ENCODE measurements at places on chromosomes 4 and X.

DNA sequence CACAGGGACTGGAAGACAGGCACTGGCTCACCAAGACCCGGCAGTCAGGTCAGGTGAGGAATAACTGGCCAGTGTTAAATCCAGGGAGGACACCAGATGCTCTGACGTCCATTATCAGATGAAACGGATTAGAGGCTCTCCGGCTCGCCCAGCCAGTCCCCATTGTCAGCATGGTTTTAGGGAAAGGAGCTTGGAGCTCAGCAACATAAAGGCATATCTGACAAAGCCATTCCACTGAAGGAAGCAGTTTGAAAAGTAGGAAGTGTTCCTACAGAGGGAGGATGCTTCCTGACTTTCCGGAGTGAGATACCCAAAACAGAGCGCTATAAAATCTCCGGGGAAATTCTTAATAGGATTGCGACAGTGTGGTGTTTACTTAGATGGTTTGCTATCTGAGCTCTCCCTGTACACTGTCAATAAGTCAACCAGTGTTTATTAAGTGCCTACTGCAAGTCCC, 14.8 kb downstream of the NDNF start:
- DNase-seq: no peak

DNA sequence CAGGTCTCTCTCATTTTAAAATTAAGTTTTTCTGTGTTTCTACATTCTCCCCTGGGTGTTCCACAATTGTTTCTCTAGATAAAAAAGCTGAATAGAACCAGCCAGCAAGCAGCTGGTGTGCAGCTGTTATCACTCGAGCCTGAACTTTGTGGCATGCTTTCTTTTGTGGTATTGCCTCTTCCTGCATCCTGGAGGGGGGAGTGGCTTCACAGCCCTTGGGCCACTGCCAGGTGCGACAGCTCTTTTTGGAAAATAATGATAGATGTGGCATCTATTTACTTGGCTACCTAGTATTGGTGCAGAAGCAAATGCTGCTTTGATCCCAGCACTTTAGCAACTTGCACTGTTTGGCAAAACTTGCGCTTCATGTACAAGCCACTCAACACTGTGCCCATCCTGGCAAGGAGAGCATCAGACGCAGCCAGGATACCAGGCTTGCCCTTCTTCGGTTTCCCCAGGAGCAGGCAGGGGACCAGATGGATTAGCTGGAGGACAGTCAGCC, 69.4 kb downstream of the HMGB2 start:
- no peak for DNase-seq

DNA sequence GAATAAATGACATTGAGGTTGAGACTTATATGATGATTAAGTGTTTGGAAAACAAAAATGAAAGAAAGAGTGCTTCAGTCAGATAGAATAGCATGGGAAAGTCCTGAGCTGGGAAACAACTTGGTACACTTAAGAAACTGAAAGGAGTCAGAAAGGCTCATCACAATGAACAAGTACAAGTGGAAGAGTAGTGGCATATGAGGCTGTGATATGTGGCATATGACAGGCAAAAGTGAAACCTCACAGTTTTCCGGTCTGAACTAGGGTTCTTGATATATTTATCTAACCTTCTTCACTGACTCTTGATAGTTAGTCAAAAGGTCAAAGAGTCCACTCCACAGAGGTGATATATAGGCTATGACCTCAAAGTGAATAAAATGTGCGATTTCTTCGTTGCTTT, 537.1 kb upstream of the CXorf51A start:
- DNase-seq: no peak

DNA sequence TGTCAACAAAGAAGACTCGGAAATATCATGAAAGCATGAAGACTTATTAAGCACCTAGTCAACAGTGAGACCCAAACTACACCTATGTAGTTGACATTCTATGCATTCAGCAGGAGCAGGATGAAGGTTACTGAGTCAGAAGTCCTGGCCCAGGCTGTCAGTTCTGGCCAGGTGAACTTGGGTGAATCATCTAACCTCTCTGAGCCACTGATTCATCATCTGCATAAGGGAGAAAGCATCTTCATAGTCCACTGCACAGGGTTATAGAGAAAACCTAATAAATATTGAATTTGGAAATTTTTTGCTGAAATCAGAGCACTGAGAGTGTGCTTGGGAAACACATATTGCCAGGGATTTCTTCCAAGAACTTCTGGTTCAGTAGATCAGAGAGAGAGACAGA, 296.0 kb upstream of the SFRP2 start:
- DNase-seq: no peak

GRCh38 chrX:41705680-41706374, 17.1 kb downstream of the GPR34 start:
- no peak for DNase-seq

GRCh38 chr4:9762823-9763475, 18.5 kb upstream of the DRD5 start:
- DNase-seq: no peak

DNA sequence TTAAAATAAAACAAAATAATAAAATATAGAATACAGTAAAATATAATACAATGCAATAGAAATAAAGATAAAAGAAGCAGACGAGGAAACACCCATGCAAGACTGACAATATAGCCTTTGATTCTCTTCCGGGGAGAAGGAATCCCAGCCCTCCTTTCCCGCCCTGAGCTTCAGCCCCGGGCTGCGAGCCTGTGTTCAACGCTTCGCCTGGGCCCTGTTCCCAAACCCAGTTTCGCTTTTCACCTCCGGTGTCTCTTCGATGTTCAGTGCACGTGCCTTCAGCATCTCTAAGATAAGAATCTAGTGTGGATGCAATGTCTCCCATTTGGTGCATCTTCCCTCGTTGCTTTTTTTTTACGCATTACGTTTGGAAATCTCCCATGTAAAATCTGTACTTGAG, 38.4 kb upstream of the ARSD start:
- DNase-seq: no peak

GRCh38 chr4:76515975-76516843, 81.2 kb downstream of the SHROOM3 start:
- DNase-seq: no peak

DNA sequence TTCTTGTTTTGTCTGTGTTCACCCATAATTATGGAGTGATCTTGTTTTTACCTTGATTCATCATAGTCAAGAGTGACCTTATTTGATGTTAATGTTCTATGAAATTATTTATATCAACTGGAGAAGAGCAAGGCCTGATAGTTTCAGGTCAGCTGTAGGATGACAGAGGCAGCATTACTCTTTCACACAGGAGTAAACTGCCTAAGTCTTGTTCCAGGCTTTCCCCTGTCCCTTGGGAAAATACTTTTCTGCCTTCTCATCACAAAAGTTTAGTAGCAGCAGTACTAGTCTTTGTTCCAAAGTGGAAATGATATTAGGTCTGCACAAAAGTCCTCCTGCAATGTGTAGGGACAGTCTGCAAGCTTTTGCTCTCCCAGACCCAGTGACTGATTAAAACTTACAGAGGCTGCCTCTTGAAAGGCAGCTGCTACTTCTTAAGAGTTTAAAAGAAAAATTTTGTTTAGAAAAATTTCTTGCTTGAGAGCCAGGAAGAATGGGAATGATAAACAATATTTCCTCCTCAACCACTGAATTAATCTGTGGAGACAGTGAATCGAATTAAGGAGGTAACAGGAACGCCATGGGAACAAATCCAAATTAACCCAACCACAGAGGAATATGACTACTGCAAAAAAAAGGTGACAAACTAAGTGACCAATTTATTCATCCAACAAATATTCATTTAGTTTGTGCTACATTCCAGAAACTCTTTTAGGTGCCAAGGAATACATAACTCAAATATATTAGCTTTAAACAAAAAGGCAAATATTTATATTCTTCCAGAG, 991.4 kb upstream of the PABPC4L start:
- no peak for DNase-seq

- no peak for DNase-seq
These were observed 96.8 kb downstream of the PDLIM5 start for GRCh38 chr4:94548571-94548970.

- DNase-seq: no peak
These were observed 777 bp upstream of the TFE3 start for GRCh38 chrX:49043987-49044281.

DNA sequence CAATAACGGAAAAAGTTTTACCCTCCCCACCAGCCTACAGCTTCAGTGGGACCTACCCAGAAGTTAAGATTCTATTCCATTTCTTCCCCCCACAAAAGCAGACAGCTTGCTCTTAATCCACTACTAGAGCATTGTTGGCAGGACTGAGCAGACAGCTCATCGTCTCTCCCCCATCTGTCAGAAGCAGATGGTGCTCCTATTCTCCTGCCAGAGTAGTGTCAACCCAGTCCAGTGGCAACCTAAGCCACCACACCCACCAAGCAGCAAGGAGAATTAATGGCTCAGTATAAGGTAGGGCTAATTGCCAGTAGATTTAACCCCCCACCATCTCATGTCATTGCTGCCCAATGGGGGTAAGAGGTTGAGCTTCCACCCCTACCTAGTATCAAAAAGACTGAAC, 62.0 kb downstream of the AWAT2 start:
- no peak for DNase-seq

- DNase-seq: no peak
These were observed 146.2 kb upstream of the SCML1 start for GRCh38 chrX:17590892-17591740.

- DNase-seq: no peak
These were observed 11.4 kb upstream of the NKRF start for GRCh38 chrX:119617517-119618164.

- no peak for DNase-seq
These were observed 192.5 kb upstream of the CLNK start for GRCh38 chr4:10877076-10877475.

- no peak for DNase-seq
These were observed 4.3 kb downstream of the BANK1 start for GRCh38 chr4:101794806-101795205.

DNA sequence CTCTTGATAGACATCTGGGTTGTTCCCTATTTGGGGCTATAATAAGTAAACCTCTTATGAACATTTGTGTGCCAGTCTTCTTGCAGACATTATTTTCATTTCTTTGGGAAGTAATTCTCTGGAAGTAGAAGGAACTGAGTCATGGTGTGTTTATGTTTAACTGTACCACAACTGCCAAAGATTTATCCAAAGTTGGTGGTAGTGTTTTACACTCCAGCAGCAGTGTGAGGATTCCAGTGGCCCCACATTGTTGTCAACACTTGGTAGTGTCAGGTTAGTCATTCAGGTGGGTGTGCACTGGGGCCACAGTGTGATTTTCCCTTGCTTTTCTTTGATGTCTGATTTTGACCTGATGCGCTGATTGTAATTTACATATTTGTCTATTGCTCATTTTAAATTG, 5.0 kb upstream of the UVSSA start:
- DNase-seq: no peak

GRCh38 chrX:117134983-117135382, 672.2 kb upstream of the CT83 start:
- DNase-seq: no peak

- no peak for DNase-seq
These were observed 49.0 kb upstream of the SLC16A2 start for GRCh38 chrX:74372272-74372671.

DNA sequence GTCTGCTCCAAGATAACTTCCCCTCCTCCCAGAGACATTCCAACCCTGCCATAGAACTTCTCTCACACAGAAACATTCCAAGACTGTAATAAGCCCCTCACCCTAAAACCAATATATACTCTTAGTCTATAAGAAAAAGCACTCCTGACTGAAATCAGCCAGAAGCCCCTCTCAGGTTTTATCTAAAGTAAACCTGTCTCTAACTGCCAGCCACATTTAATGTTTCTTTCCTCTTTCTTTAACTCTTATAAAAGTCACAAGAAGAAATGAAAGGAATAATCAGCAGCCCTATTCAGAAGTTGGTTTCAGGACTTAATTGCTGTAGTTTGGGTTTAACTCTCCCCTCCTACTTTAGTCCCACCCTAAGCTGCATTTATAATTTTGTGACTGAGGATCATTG, 165.0 kb upstream of the ZCCHC13 start:
- DNase-seq: no peak

GRCh38 chrX:1537031-1537715, at the start of gene P2RY8:
Gene P2RY8, minus strand, starts transcription at chrX:1537185. Its CDS starts 70,627 bp downstream, at chrX:1466558.
- DNase-seq: peak; percentile 68

GRCh38 chrX:13761606-13762414, 27.3 kb downstream of the OFD1 start:
- DNase-seq: no peak
